NCI-H1105 (cell line): ENCODE measurements at places on chromosomes 6 and 20.

DNA sequence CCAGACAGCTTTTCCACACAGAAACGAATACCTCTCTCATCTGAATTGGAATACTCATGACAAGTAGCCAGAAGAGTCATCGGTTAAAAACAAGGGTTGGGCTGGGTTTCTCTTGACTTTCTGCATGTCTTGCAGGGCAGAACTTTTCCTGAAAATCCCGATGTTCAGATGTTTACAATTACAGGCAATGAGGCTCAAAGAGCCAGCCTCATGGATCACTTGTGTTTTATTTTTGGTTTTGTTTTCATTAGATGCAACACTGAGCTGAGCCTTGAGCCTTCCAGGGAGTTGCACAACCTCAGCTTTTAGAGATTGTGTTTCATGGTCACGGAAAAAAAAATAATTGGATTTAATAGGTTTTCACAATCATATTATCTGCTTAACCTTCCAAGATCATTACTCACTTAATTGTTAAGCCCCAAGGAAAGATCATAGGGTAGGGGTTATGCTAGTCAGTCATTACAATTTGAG is 288.1 kb upstream of the PRDM1 start:
- DNase-seq: no peak

DNA sequence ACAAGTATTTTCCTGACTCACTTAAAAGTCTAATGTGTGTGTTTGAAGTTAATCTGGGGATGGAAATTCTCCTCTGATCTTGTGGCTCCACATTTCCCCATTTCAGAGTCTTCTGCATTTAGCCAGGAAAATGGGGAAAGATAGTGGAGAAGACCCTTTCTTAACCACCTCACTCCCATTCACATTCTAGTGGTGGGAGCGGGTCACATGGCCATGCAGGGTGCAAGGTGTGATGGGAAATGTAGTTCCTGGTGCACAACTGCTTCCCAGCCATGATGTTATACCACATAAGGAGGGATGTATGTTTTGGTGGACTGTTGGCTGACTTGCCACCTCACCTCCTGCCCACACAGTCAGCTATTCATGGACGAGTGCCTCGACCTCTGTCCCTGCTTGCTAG is 61.8 kb downstream of the BANF2 start:
- no peak for DNase-seq

DNA sequence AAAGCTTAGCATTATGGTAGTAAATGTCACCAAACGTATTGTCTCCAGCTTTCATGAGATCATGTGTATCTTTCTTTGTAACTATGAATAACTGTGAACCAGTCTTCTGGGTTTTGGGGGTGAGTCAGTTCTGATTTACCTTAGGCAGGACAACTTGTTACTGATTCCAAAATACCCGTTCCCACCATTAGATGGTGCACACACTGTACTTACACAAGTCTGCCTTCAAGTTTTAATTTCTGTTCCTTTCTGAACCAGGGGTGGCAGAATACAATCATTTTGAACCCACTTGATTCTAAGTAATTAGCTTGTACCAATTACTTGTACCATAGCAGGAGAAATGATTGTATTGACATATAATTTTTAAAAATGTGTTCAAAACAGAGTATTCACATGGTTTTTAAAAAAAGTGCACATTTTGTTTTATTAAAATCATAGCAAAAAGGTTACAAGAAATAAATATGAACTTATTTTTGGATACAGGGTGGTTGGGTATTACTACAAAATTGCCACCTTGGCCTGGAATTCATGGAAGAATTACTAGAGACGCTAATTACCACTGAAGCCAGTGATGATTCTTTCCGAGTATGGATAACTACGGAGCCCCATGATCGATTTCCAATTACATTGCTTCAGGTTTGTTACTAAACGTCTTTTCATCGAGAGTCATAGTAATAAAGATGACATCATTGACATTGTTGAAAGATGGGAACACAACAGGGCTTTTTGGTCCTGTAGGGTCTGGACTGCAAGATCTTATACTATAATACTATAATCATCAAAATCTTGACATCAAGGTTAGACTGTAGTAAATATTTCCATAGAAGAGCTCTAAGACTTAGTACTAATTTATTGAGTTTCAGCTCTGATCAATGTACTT is 75.2 kb upstream of the GLP1R start:
- peak; percentile 39 for DNase-seq

DNA sequence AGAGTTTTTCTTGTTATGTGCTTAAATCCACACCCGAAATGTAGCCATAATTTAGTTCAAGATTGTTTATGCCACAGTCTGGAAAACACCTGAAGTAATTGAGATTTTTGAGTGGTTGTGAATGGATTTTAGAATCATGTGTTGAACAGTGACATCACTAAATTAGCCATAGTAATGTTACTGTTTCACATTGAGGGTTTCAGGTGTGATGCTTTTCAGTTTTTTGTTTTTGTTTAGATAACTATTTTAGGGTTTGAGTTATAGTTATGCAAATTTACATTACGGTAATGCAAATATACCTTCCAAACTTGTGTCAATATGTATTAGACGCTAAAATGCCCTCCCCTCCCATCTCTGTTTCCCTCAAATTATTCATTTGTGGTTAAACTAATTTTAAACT is 22.9 kb downstream of the QKI start:
- DNase-seq: no peak

- DNase-seq: no peak
These were observed 119.3 kb downstream of the QRSL1 start for GRCh38 chr6:106748547-106749207.

- peak; percentile 85 for DNase-seq
These were observed 824 bp downstream of the MPC1 start for GRCh38 chr6:166381733-166382499.

DNA sequence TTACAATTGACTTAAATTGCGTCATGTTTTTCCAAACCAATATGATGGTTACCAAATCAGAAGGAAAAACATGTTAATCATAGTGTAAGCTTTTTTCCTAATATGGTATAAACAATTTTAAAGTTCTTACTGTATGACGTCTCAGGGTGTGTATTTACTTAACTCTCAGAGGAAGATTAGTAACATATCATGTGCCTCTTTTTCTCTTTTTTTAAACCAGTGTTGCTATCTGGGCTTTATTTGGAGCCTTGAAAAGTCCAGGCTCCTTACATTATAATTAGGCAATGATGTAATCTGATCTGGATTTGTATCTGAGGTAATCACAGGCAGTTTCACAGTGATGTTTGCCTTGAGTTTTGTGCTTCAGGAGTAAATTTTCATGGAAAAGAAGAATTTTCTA is 20.4 kb upstream of the RAB23 start:
- DNase-seq: no peak

- peak; percentile 48 for DNase-seq
These were observed 453 bp downstream of the KCNQ5 start for GRCh38 chr6:72622094-72622940.

GRCh38 chr6:20234136-20234535 is 21.9 kb upstream of the MBOAT1 start:
- DNase-seq: no peak

GRCh38 chr6:81820980-81821379 is 68.5 kb upstream of the TENT5A start:
- DNase-seq: no peak

GRCh38 chr6:75374961-75375400 is 90.4 kb upstream of the TMEM30A start:
- DNase-seq: no peak

GRCh38 chr6:105120570-105120969 is 59.2 kb downstream of the POPDC3 start:
- no peak for DNase-seq

GRCh38 chr6:37060195-37060559 is 54.7 kb downstream of the FGD2 start:
- DNase-seq: no peak

- DNase-seq: no peak
These were observed 12.9 kb upstream of the ZNF391 start for GRCh38 chr6:27375613-27376079.

GRCh38 chr6:20426177-20427082 is 24.8 kb downstream of the E2F3 start:
- DNase-seq: no peak

GRCh38 chr20:21643417-21643816 is 62.0 kb upstream of the PAX1 start:
- DNase-seq: no peak

- DNase-seq: no peak
These were observed 172.8 kb downstream of the BACH2 start for GRCh38 chr6:90123831-90124230.

- DNase-seq: no peak
These were observed 52.0 kb upstream of the DACT2 start for GRCh38 chr6:168371618-168371980.

DNA sequence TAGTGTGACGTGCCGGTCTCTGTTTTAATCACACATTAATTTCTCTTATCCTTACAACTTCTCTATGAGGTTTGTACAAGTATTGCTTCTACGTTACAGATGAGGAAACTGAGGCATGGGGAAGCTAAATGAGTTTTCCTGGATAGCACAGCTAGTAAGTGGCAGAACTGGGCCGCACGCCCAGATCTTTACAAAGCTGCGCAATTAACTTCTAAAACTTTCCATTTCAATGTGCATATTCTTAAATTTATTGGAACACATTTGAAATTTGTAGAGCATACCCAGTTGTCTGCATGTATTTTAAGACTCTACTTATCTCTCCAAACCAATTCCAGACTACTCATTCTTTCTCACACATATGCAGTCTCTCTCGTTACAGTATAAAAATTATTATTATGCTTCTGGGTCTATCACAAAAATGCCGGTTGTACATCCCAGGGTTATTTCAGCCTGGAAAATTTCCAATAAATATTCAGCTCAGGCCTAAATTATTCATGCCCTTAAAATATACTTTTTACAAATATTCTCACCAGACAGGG is 10.2 kb upstream of the PERP start:
- DNase-seq: no peak

DNA sequence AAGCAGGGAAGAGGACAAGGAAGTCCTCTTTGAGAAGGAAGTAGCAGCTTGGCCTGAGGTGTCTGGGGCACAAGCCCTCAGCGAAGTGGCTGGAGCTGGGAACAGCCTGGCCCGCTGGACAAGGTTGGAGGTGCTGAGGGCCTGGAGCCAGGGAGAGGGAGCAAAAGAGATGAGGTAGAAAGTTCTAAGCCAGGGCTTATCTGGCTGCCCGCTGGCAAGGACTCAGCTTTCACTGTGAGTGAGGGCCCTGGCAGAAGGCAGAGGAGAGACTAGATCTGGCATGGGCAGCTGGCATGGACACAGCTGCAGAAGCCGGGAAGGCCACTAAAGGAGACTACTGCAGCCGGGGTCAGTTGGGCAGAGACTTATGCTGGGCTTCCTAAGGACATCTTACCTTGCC is 21.8 kb upstream of the PCMTD2 start:
- no peak for DNase-seq
